CD14-positive monocyte (primary cell): ENCODE measurements at places on chromosomes 1 and 21. TPM values are rescaled to one million over a fixed set of nuclear protein-coding genes. Genes with fewer than 3 reads are reported as not detected.

Gene IRF6
- polyA plus RNA-seq = 0.21 TPM

- H3K36me3 ChIP-seq = peaks cover 3% of the 10 kb centered on the region
- no peak for DNase-seq
- no peaks in the 10 kb centered on the region for H3K27me3 ChIP-seq
These were observed 68.9 kb downstream of the LRRC8C start for GRCh38 chr1:89701746-89702241.

GRCh38 chr21:38714039-38714817, 91.5 kb upstream of the ETS2 start:
- H3K36me3 ChIP-seq = no peaks in the 10 kb centered on the region
- H3K4me3 ChIP-seq = no peak overlapping the region
- H3K27ac ChIP-seq = no peak overlapping the region
- peaks cover 12% of the 10 kb centered on the region for H3K4me1 ChIP-seq
- no peaks in the 10 kb centered on the region for H3K27me3 ChIP-seq

GRCh38 chr21:33008333-33009051, 17.2 kb upstream of the OLIG2 start:
- H3K4me3 ChIP-seq = peak overlapping the region; percentile 4
- peaks cover 64% of the 10 kb centered on the region for H3K4me1 ChIP-seq
- DNase-seq = no peak
- H3K36me3 ChIP-seq = no peaks in the 10 kb centered on the region

DNA sequence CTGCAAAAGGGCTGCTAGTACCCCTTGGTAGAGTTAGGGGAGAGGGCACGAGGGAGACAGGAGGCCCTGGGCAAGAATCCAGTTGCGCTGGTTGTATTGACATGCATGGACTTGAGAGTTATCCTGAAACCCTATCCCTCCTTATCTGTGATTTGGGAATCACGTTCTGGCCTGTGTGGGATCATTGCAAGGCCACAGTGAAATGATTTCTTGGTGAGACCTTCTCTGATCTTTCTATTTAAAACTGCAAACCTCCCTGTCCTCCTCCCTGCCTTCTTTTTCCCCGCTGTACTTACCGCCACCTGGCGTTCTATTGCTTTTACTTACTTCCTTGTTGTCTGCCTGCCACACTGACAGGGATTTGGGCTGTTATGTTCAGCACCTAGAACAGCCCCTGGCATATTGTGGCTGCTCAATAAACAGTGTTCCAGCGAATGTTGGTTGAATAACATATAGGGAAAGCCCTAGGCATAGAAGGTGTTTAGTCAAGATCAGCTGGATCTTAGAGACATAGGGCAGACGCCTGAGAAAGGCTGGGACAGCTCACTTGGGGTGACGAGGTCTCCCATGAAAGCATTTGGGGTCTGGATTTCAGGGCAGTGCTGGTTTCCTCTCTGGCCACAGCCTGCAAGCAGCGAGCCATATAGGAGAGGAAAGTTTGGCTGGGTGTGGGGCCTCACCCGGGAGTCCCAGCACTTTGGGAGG, 25.6 kb downstream of the ALPL start:
- no peak overlapping the region for H3K27ac ChIP-seq
- no peaks in the 10 kb centered on the region for H3K4me1 ChIP-seq
- H3K4me3 ChIP-seq = no peak overlapping the region
- DNase-seq = no peak
- H3K27me3 ChIP-seq = no peaks in the 10 kb centered on the region

- no peak for DNase-seq
- no peaks in the 10 kb centered on the region for H3K27me3 ChIP-seq
- H3K4me1 ChIP-seq = no peaks in the 10 kb centered on the region
- H3K27ac ChIP-seq = no peak overlapping the region
- H3K36me3 ChIP-seq = no peaks in the 10 kb centered on the region
These were observed 217.9 kb downstream of the NTNG1 start for GRCh38 chr1:107358619-107359327.
